ENCODE measurements at places on chromosomes 3 and 15.

DNA sequence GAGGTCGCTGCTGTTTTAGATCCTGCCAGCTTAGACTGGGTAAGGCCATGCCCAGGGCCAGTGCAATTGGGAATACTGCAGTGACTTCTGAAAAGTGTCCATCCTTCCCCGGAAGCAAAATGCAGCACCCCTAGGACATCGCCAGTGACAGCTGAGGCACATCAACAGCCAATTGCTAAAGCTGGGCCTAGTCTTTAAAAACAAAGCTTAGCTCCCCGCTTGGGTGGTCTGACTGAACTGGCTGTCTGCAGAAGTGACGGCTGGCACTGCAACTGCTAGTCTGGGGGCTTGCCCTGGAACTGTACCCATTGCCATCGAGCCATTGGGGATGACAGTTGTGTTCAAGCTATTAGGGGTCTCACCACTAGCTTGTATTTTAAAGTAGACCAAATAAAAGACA, 4.3 kb downstream of the LYSMD4 start:
- no peak for DNase-seq

DNA sequence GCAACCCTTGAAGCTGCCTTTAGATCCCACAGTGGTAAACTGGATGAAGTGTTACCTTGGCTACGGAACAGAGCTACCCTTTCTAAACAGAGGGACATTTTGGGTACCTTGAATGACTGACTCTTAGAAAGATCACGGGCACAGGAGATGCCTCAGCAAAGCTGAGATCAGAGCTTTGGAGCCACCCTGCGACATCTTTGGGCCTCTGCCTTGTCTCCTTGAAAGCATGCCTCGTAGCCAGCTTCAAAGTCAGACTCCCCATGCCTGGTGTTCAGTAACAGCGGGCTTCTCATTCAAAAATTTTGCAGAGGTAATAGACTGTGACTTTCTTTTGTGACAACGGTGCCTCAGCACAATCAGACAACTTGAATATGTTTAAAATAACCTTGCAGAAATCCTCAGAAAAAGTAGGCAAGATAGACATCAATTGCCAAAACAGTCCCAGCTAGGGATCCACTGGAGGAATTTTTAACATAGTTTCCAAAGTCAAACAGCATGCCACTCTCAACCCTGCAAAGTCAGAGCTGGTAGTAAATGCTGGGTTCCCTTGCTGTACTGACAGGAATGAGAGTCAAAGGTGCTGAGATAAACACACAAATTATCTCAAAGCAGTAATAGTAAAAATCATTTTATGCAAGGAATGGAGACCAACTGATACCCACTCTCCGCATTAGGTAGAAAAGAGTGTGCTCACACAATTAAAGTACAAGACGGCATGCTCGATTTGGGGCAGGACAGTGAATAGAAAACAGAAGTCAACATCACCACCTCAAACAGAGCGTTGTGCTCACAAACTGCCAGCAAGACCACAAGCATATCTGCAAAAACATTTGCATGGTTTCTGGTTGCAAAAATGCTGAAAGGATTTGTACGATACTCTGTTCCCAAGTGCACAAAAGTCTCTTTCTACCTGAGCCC, 82.1 kb downstream of the MYO1E start:
- no peak for DNase-seq

DNA sequence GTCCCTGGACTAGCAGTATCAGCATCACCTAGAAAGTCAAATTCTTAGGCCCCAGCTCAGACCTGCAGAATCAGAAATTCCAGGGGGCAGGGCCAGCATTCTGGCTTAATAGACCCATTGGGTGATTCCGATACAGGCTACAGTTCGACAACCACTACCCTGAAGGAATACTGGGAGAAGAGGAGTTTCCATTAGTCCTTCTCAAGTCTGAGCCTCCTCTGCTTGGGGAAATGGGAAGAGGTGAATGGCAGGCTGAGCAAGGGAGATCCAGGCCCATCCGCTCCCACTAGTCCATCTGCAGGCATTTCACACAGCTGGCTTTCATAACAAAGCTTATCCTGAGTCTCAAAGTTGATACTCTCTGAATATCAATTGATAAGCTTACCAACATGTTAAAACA, 69.1 kb downstream of the MECOM start:
- DNase-seq: no peak

DNA sequence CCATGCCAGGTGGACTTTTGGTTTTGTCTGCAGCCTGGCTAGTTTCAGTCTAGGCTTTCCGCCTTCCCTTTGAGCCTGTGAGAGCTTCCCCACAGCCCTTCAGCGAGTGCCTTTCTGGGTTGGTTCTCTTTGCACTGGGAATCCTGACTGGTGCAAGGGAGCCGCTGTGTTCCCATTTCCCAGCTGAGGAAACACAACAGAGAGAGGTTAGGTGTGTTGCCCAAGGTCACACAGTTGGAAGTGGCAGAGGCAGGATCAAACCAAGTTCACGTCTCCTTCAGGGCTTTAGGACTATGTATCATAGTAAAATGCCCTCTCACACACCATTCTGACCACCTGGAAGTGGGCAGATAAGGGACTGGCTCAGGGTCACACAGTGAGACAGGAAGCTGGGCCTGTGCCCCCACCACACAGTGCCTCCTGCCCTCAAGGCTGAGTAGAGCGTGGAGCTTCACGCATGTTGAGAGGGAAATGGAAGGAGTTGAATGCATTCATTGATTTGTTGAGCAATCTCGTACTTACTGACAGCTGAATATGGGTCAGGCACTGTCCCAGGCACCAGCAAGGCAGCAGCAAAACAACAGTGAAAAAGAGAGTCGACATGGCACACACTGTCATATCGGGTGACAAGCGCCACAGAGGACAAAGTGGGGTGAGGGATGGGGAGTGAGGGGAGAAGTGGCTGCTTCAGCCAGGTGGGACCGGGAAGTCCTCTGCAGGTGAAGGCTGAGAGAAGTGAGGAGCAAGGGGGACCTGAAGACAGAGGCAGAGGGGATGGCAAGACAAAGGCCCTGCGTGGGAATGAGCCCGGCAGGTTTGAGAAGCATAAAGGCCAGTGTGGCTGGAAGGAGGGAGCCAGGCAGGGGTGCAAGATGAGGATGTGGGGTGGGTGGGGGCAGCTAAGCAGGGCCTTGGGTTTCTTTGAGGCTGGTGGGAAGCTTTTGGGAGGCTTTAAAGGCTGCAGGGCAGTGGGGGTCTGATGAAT, 12.3 kb upstream of the ANPEP start:
- DNase-seq: no peak

GRCh38 chr3:31077826-31078225, 183.4 kb upstream of the GADL1 start:
- no peak for DNase-seq

DNA sequence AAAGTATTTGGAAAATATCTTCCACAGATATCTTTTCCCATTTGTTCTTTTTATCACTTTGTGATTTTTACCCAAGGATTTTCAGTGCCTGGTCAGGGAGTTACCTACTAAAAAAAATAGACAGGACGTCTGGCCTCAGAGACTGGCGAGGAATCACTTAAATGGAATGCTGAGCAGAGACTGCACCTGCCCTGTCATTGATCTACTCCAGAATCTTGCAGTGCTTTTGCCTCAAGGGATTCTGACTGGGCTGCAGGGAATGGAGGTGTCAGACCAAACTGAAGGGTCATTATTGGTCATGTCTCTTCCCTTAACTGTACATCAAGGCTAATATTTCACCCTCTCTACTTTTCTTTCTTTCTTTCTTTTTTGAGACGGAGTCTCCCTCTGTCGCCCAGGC, 12.1 kb upstream of the RYR3 start:
- DNase-seq: no peak

- no peak for DNase-seq
Observed at GRCh38 chr15:75230551-75231371, 27.4 kb upstream of the GOLGA6C start.

- peak; percentile 73 for DNase-seq
Observed at GRCh38 chr3:38003371-38003816, 12.8 kb downstream of the VILL start.

- DNase-seq: no peak
Observed at GRCh38 chr3:64467255-64467944, 220.4 kb downstream of the ADAMTS9 start.

DNA sequence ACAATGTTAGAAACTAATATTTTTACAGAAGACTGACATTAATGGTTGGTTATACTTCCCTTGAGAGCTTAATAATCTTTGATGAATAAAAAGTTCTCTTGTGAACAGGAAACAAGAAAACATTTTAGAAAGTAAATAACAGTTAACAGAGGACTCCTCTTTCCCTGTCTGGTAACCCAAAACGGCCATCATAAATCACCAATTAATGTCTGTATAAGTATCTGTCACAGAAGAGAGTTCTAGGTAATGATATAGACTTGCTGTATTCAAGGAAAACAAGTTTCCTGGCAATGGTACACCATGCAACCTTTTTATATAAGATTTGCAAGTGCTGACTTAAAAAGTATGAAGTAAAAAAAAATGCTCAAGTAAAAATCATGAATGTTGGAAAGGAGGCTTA, 426.7 kb downstream of the SOX2 start:
- DNase-seq: no peak

GRCh38 chr15:71456811-71457210, 341.5 kb downstream of the THSD4 start:
- DNase-seq: no peak

DNA sequence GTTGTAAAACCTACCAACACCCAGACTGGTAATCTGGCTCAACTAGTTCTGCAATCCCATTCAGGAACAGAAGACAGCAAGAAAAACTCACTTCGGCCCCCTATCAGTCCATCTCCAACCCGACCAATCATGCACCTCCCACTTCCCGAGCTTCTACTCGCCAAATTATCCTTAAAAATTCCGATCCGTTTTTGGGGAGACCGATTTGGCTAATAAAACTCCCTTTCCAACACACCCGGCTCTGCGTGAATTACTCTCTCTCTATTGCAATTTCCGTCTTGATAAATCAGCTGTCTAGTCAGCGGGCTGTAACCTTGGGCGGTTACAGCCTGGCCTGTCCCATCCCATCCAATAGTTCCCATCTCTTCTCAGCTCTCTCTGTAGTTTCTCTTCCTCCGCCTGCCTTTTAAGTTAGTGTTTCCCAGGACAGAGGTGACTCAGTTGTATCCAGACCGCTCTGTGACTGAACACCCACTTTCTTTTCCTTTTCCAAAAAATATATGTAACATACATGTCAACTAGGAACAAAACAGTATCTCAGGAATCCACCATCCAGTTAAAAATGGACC, 780 bp upstream of the ACAD9 start:
- DNase-seq: no peak

DNA sequence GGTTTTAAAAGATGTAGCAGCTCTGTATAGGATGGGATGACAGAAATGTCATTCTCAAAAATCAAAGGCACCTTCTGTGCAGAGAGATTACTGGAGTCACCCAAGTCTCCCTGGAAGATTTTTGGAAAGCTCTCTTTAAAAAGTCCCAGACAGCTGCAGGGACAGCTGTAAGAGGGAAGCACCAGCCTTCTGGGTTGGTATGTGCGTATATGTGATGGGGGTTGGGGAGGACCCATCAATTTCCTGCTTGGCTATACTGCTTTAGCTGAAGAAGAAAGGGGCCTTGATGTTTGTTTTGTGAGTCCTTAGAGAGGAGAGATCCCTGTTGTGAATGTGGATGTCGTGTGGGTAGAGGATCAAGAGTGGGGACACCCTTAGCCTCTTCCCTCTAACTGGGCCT, 5.4 kb upstream of the SEC11A start:
- DNase-seq: no peak

DNA sequence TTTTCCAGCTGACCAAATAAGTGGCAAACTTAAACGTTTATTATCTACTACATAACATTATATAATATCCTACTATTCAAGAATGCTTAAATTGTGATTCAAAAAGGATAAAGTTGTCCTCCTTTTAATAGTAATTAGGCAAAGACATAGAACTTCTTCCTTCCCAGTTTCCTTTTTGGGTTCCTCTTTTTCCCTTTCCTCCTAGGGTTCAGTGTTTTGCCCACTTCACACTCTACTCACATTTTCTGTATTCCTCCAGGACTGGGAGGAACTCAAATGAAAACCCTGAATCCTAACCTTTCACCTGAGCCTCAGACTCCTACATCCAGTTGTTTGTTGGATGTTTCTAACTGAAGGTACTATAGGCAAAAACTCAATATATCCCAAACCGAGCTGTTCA, 132.5 kb downstream of the PEAK1 start:
- no peak for DNase-seq

DNA sequence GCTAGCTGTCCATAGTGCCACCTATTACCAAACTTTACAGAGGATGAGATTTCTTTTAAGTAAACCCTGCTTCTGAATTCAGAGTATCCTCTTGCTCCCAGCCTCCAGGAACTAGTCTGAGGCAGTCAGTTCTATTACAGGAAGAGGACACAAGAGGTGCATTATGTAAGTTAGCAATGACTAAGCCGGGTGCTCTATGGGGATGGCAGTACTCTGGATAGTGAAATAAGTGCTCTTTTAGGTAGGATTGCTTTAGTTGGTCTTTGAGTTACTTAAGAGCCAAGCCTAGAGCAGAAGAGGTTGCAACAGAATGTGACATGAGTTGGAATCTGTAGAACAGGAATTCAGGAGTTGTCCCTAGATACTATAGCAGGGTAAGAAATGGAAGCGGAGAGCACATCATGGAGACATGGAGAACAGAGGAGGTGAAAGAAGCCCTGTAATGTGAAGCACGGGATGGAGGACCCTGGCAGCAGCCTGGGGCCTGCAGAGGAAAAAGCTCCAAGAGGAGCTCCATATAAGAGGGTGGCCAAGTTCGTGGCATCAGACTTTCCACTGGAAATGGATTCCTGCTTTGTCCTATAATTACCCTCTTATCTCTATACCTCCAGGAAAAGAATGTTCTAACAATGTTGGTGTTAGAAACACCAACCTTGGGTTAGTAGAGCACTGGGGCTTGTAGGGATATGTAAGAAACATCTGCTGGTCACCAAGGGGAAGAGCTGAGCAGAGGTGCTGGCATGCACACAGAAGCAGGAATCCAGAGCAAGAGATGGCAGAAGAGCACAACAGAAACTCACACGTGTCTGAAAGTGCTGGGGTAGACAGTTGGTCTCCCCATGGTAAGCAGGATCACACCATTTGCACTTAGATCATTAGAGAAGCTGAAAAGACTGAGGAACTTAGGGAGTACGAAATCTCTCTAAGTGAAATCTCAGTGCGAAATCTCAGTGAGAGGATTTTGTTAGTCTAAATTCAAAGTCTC, 851.1 kb downstream of the FHIT start:
- DNase-seq: no peak

DNA sequence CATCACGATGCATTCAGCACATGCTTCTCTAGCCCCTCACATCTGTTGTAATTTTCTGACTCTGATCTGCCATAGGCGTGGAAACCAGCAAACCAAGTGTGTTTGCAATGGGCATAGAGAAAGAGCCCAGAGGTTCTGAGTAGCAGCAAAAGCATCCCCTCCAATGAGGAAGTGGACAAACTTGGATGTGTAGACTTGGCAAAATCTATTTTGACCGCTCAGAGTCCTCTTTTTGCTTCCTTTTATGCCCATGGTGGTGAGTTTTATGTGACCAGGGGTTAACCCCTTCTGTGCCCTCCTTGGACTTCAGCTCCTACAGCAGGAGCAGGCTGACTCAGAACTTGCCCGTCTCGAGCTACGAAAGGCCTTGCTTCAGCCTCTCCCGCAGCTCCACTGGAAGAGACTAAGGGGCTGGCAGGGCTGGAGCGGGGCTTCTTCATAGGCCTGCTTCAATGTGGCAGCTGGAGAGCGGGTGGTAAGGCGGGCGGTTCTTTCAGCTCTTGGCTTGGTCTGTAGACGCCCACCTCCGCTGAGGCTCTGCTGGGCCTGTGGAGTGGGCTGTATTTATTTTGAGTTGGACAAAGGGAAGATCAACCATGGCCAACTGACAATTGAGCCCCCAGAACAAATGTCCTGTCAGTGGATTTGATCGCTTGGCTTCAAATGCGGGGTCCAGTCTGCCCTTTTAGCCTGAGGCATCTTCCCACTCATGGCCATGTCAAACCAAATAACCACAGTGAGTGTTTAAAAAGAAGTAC, 6.5 kb upstream of the ETV5 start:
- no peak for DNase-seq
